ENCODE measurements at places on chromosomes 7 and 10. TPM values are rescaled to one million over a fixed set of nuclear protein-coding genes. Genes with fewer than 3 reads are reported as not detected.

DNA sequence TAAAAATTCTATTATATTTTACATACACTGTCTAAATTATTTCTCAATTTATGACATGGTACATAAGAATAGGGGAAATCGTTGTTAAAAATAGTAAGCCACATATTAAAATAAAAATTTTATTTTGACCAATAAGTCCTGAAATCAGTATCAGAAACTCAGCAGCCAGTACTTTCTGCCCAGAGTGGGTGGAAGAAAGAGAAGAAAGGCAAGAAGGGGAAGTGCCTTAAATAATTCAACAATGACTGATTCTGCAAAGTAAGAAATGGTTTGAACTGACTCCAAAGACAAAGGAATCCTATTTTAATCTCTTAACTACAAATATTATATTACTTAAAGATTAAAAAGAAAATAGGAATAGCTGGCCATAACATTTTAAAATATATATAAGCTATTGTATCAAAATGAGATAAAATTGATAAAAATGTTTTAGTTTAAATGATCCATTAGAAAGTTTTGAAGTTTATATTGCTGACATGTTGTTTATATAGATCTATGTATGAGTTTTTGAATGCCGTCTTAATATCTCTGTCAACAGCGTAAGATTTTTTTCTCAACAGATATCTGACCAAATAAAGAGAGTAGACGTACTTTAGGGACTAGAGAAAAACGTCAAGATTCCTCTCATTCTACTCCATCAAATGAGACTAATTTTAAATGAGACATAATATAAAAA, 30.2 kb upstream of the NRCAM start:
- DNase-seq, result no peak

- DNase-seq, result no peak
These were observed 230.1 kb downstream of the WDR11 start for GRCh38 chr10:121081306-121081705.

- no peak for DNase-seq
These were observed 162.2 kb upstream of the WDR11 start for GRCh38 chr10:120688928-120689327.

SFTPA1 gene
- not detected for total RNA-seq

GRCh38 chr10:125027871-125028869, 86.2 kb downstream of the ZRANB1 start:
- DNase-seq, result no peak

DNA sequence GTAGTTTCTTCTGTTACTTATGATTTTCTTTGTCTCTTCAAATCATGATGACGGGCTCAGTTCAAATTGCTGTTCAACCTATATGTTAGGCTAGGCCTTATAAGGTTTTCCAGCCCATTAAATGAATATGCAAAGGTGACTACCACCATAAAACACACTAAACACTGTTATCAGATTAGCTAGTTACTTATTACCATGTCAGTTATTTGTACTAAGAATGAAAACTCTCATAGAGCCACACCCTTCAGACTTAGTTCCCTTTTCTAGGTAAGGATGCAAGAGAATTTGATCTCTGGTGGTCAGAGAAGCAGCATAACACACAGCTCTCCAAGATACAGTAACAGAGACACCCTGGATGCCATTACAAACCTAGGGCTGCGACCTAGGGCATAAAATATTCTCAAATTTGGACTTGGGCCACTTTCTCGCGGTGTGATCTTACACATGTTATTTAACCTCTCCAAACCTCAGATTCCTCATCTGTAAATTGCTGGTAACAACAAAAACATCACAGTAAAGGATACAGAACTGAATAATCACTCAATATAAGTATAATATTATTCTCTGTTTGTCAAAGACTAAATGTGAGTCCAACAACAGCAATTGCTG, 35.6 kb downstream of the ANKMY2 start:
- DNase-seq, result no peak

ELAPOR2 gene
- total RNA-seq, result 36.8 TPM

C10orf143 gene
- total RNA-seq, result 0.94 TPM

DNA sequence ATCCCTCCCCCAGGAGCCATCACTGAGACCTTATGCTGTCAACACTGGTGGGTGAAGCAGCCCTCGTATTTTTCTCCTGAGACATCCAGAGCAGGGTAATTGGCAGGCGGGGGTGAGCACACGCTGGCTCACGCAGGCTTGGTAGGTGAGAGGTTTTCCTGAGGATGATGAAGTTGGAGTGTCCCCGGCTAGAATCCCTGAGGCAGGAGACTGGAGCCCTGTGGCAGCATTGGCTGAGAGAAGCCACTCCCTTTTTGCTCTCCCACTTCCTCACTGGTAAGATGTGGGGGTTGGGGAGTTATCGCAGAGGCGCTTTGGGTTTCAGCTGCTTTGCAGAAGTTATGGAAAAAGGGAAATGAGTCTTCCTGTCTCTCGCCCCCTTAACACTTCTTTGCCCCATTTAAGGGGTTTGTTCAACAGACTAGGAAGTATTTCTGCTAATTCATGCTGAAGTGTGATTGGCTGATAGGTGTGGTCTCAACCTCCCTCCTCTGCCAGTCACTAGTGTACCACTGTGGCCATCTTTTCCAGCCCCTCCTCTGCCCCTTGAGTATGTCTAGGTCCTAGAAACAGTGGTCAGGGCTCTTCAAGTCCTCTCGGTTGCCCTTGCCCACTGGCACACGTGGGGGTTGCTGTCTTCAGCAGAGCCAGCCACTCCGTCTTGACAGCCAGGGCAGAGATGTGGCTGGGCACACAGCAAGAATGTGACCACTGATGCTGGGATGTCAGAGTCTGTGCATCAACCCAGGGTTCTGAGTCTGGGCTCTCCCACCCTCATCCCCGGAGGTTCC, 5.7 kb downstream of the ARPC1B start:
- no peak for DNase-seq

KIAA1217 gene
- 17.2 TPM for total RNA-seq

- no peak for DNase-seq
These were observed 131.8 kb upstream of the GHITM start for GRCh38 chr10:84007482-84007881.

OGDHL gene
- 21.9 TPM for total RNA-seq

PRRT4 gene
- total RNA-seq, result 0.24 TPM

DNA sequence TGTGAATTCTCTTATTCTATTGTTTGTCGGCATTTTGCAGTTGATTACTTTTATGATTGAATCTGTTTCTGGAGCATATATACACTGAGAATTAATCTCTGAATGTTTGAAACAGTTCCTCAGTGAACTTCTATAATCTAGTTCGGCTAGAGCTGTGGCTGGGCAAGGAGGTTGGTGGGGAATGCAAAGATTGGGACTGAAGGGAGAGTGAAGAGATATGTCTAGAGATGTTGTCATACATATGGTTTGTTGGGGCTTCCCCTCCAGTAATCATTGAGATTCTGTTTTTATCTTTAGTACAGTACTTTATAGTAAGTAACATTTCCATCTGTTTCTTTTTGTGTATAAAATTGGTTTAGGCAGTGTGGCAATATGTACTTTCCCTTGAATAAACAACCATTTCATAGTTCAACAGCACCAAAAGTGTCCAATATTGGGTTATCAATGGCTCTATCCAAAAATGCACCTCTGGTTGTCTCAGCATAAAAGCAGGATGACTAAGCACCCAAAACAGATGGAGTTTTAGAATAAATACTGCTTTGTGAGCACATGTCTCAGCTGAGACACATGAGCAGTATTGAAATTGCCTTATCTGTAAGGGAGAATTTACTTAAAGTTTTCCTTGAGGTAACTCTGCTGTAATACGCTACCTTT, 36.7 kb downstream of the WAC start:
- DNase-seq, result no peak

- DNase-seq, result no peak
These were observed 45.6 kb downstream of the JCAD start for GRCh38 chr10:30013757-30014156.

DNA sequence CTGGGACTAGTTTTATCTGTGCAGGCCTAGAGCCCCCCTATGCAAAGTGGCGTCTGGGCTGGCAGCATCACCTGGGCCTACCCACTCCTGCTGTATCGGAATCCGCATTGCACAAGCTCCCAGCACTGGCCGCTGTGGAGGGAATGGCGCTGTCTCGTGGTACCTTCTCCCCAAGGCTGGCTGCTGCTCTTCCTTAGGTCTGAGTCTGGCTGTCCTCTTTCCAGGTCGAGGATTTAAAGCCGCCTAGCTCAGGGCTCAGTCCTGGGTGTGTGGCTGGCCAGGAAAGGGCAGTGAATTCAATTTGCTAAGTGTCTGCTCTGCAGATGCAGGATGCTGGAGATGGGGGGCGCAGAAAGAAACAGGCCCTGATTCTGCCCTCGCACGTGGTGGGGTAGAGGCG, 44.7 kb downstream of the MGMT start:
- DNase-seq, result no peak

- DNase-seq, result no peak
These were observed 38.0 kb downstream of the INPP5A start for GRCh38 chr10:132575320-132576201.

- DNase-seq, result no peak
These were observed 13.1 kb downstream of the RPS24 start for GRCh38 chr10:78046711-78047269.

GRCh38 chr7:36639826-36640225, 84.5 kb downstream of the AOAH start:
- DNase-seq, result no peak

DNA sequence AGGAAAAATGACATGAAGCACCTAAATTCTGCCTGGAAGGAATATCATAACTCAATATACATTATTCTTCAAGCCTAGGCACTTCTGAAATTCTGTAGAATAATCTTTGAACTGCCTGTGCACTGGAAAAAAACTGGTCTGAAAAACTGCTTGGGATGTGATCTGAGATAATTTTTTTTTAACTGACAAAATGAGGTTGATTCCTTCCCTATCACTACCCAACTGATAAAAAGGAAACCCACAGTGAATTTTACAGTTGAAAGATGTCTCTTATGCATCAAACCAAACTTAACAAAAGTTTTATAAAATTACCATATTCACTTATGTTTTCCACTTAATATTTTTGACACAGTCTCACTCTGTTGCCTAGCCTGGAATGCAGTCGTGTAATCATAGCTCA, 67.2 kb upstream of the FAM133B start:
- no peak for DNase-seq

TAS2R41 gene
- total RNA-seq, result not detected

- no peak for DNase-seq
These were observed 236.4 kb upstream of the CCDC6 start for GRCh38 chr10:60142736-60143135.

FGF8 gene
- 14.3 TPM for total RNA-seq

ITPRID1 gene
- 1.2 TPM for total RNA-seq

- peak; percentile 19 for DNase-seq
These were observed 9.2 kb downstream of the AQP1 start for GRCh38 chr7:30920584-30921539.

DNA sequence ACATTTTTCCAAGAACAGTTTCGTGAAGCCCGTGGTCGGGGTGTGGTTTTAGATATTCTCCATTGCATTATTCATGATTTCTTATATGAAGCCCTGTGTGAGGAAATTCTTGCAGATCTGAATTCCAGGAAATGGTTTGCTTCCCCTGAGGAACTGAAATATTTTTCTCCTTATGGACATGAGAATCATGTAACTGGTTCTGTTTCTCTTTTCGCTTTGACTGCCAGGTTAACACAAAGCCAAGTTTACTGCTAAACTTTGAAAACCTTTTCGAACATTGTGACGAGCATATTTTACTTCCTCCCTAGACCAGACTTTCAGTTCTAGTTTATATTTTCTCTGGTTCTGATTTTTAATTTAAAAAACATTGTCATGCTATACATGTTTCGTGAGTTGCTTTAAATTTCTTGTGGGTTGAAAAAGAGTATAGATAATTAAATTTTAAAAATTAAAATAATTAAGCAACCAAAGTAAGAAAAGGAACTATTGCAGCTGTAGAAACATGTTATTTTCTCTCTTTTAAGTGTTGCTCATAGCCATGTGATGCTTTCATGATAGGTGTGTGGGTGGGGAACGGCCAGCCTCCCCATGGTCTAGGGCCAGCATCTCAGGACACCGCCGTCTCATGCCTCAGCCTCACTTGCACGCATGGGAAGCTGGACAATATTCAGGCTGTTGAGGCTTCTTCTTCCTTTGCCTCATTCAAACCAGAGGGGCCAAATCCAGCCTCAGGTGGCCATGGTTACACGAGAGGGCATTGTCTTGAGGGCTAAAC, 97.1 kb downstream of the CREB5 start:
- DNase-seq, result no peak

DNA sequence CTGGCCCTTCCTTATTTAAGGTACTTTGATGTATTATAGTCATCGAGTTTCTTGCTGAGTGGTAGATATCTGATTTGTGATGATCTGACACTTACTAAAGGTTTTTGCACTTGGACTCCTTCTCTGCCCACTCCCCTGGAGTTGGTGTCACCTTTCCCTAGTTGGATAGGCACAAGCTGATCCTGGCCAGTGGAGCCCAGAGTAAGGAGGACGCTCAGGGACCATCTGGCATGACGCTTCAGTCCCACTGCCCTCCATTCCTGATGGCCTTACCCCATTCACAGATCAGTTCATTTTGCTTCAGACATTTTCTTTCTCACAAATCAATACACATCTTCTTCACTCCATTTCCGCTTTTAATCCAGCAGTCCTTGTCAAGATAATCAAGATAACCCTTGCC, 20.1 kb downstream of the ASB15 start:
- no peak for DNase-seq

ELN gene
- total RNA-seq, result 0.55 TPM

GRCh38 chr10:16787361-16787791, 29.8 kb downstream of the RSU1 start:
- no peak for DNase-seq

DNA sequence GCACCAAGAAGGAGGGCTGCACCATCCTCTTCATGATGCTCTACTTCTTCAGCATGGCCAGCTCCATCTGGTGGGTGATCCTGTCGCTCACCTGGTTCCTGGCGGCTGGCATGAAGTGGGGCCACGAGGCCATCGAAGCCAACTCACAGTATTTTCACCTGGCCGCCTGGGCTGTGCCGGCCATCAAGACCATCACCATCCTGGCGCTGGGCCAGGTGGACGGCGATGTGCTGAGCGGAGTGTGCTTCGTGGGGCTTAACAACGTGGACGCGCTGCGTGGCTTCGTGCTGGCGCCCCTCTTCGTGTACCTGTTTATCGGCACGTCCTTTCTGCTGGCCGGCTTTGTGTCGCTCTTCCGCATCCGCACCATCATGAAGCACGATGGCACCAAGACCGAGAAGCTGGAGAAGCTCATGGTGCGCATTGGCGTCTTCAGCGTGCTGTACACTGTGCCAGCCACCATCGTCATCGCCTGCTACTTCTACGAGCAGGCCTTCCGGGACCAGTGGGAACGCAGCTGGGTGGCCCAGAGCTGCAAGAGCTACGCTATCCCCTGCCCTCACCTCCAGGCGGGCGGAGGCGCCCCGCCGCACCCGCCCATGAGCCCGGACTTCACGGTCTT, 1.9 kb downstream of the FZD1 start:
- DNase-seq, result peak; percentile 43

GRCh38 chr10:88841316-88842111, 10.1 kb downstream of the ANKRD22 start:
- no peak for DNase-seq

UPF2 gene
- 34.1 TPM for total RNA-seq

DNA sequence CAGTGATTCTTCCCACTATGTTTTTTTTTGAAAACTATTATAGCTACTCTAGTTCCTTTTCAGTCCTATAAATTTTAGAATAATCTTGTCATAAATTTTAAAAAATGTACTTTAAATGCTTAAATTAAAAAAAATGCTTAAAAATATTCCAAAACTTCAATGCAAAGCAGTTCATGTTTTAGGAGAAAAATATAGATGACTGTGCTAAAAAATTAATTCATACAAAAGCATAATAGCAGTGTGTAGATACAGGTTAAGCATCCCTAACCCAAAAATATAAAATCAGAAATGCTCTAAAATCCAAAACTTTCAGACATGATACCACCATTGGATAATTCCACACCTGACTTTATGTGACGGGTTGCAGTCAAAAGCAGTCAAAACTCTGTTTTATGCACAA, 12.8 kb downstream of the STEAP4 start:
- DNase-seq, result no peak

- no peak for DNase-seq
These were observed 313.2 kb upstream of the KCND2 start for GRCh38 chr7:119959811-119960210.
